ENCODE measurements at places on chromosomes 16 and 17.
A peak's percentile ranks its signal among the peaks of the same experiment; 100 is the strongest.

DNA sequence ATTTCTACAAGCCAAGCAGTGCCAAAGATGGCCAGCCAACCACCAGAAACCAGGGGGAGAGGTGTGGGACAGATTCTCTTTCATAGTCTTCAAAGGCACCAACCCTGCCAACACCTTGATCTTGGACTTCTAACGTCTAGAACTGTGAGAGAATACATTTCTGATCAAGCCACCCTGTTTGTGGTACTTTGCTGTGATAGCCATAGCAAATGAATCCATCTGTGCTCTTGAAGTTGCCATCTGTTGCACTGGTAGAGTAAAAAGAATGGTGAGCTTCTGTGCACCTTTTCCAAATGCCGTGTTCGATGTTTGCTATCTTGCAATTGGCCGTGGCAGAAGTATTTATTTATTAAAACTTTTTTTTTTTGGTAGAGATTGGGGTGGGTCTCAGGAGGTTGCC, 16.7 kb upstream of the ADGRG1 start:
- DNase-seq = no peak

GRCh38 chr16:77298418-77299360, 99.5 kb downstream of the SYCE1L start:
- DNase-seq = no peak

DNA sequence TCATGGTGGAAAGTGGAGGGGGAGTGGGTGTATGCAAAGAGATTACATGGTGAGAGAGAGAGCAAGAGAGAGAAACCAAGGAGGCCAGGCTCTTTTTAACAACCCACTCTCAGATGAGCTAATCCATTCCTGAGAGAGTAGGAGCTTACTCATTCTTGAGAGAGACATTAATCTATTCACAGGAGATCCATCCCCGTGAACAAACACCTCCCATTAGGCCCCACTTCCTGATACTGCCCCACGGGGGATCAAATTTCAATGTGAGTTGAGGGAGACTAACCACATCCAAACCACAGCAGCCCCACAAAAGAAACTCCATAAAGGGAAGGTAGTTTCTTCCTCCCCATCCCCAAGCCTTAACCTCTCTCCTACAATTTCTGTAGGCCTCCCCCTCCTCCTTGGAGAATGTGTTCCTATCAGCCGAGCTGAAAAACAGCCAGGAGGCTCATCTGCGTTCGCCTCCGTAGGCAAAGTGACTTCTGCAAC, 450.0 kb downstream of the NPIPA7 start:
- peak; percentile 63 for DNase-seq

- DNase-seq = no peak
Measured at GRCh38 chr17:43842975-43843325, 4.0 kb upstream of the CD300LG start.

DNA sequence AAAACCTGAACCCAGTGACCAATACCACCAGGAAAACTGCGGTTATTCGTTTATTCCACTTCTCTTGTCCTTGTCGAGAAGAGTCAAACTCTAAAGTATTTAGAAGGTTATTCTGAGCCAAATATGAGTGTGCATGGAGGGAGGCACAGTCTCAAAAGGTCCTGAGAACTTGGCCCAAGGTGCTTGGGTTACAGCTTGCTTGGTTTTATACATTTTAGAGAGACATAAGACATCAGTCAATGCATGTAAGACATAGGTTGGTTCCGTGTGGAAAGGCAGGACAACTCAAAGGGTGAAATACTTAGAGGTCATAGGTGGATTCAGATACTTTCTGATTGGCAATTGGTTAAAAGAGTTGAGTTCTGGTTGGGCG, 681 bp upstream of the TRAP1 start:
- DNase-seq = peak; percentile 36

GRCh38 chr17:57113011-57113410, 28.0 kb downstream of the AKAP1 start:
- peak; percentile 47 for DNase-seq

GRCh38 chr16:64964126-64964540, 157.7 kb downstream of the CDH11 start:
- DNase-seq = no peak

DNA sequence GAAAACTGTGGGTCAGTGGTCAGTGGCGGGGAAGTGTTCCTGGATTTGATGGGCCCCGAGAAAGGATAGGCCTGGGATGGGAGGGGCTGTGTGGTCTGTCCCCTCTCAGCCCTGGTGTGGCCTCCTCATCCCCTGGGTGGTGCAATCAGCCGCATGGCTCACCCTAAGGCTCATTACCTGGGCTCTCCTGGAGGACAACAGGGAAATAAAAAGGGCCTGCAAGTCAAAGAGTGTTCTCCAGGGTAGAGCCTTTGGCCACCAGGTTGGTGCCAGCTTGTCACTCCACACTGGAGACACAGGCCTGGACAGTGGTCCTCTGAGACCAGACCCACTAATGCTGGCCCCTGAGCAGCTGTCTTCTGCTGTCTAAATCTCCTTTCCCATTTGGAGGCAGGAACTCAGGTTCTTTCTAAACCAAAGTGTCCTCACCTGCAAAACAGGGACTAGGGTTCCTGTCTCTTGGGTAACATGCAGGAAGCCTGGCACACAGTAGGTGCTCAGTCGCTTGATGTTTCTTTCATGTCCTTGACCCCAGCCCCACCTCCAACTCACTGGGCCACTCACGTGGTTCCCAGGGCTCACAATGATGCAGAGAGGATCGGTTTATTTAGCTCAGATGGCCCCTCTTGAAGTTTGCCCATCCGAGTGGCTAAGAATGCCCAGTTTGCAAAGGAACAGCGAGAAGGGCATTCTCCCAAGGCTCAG, 2.4 kb downstream of the NDRG4 start:
- peak; percentile 43 for DNase-seq
